Neural progenitor cell (in vitro differentiated cells): ENCODE measurements at places on chromosomes 12 and 14. TPM values are rescaled to one million over a fixed set of nuclear protein-coding genes. Genes with fewer than 3 reads are reported as not detected.

GRCh38 chr12:90100579-90100978 is 391.9 kb upstream of the ATP2B1 start:
- DNase-seq: no peak

GRCh38 chr12:25328072-25328712 is 77.5 kb upstream of the KRAS start:
- no peak for DNase-seq

GRCh38 chr14:69994002-69994401 is 114.8 kb downstream of the SMOC1 start:
- DNase-seq: no peak

DNA sequence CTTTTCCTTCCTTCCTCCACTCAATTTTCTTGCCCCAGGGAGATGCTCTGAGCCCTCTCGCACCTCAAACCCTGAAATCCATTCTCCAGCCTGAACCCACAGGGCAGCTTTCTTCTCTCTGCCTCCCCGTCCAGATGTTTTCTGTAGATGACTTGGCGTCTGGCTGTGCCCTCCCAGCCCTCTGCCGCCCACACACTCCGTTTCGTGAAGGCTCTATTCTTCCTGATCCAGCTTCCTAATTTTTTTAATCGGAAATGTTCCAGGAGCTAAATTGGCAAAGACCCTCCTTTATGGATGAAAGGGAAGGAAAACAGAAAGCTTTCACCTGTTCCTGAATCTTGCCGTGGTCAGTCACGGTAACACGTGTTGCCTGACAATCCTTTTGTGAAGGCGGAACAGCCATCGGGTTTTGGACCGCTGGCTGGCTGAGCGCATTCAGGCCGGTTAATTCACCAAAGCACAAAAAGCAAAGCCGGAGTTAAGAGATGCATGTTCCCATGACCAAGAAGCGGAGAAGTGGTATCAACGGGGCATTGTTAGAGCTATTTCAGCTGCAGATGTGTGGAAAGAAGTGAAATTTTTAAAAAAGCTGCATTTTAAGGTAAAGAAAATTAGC is 70.2 kb upstream of the FBRSL1 start:
- DNase-seq: peak; percentile 65

DNA sequence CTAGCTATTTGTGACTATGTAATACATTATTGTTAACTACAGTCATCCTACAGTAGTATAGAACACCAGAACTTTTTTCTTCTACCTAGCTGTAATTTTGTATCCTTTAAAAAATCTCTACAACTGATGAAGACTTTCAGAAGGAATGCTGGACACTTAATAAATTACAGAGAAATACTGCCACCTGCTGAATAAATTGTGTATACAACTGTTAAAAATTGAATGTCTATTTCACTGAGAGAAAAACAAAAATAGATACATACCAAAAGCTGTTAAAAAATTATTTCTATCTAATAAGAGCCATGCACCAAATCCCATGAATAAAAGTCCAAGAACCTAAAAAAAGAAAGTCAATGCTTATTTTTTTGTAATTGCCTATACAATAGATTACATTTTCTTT is 6.6 kb downstream of the TSPAN19 start:
- DNase-seq: peak; percentile 61

GRCh38 chr12:52812749-52813148 is 1.2 kb downstream of the KRT4 start:
- DNase-seq: no peak

DNA sequence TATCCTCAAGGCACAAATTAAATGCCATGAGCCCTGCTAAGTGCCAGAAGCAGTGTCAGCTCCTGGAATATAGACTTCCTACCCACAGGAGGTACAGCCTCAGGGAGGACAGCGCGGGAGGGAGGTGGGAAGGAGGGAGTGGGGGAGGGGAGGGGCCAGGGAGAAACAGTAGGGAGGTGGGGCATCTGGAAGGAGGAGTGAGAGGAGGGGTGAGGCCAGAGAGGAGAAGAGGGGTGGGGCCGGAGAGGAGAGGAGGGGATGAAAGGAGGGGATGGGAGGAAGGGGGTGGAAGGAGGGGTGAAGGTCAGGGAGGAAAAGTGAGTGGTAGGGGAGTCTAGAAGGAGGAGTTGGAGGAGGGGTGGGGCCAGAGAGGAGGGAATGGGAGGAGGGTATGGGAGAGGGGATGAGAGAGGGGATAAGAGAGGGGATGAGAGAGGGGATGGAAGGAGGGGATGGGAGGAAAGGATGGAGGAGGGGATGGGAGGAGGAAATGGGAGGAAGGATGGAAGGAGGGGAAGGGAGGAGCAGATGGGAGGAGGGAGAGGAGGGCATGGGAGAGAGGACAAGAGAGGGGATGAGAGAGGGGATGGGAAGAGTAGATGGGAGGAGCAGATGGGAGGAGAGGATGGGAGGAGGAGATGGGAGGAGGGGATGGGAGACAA is 9.2 kb upstream of the CCDC197 start:
- no peak for DNase-seq

- no peak for DNase-seq
Measured at GRCh38 chr12:111687952-111688351, 2.1 kb downstream of the ACAD10 start.

DNA sequence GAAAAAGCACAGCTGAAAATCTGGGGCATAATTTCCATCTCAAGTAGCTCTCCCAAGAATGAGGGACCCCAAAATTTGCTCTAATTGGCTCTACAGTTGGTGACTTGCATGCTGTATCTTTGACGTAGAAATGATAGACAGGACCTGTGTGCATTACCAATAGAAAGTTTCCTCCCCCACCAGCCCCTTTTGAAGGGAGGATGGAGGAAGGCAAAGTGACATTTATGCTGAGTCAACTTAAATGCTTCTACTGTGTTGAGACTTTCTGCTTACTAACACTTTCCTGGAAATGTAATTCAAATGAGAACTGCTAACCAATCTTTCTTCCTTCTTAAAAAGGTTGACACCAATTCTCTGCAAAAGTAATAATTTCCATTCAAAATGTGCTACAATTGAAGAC is 31.9 kb downstream of the TSPAN8 start:
- DNase-seq: no peak

- no peak for DNase-seq
Measured at GRCh38 chr12:71108355-71108754, 49.4 kb downstream of the TSPAN8 start.

DNA sequence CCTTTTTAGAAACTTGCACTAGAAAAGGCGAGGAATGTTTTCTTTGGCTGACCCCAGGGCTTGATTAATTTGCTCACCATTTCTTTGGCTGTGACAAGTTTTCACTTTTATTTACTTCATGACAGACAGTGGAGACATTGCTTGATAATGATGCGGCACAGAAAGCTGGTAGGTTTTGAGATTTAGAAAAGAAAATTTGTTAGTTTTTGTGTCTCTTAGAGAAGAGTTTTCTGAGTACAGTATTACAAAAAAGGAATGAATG is 18.4 kb downstream of the SRGAP1 start:
- no peak for DNase-seq

GRCh38 chr14:94816113-94816512 is 46.2 kb upstream of the GSC start:
- peak; percentile 22 for DNase-seq

- no peak for DNase-seq
Measured at GRCh38 chr14:67999290-67999689, 179.7 kb downstream of the RAD51B start.

GRCh38 chr12:117188961-117189724 is 1.1 kb downstream of the FBXO21 start:
- peak; percentile 48 for DNase-seq

GRCh38 chr12:67457136-67457535 is 188.0 kb downstream of the CAND1 start:
- DNase-seq: no peak

DNA sequence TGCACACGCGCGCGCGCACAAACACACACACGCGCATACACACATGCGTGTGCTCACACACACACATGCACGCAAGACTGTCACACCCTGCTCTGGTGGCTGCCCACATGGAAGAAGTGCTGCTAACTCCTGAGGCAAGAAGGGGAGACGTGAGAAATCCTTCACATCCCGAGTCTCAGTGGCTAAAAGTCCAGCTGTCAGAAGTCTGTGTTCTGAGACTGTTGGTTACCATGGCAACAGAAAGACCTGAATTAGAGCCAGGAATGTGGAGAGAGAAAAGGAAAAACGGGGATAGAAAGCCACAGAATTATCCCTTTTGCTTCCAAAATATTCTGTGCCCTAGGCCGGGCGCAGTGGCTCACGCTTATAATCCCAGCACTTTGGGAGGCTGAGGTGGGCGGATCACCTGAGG is 71.2 kb downstream of the PPFIBP1 start:
- peak; percentile 82 for DNase-seq

DNA sequence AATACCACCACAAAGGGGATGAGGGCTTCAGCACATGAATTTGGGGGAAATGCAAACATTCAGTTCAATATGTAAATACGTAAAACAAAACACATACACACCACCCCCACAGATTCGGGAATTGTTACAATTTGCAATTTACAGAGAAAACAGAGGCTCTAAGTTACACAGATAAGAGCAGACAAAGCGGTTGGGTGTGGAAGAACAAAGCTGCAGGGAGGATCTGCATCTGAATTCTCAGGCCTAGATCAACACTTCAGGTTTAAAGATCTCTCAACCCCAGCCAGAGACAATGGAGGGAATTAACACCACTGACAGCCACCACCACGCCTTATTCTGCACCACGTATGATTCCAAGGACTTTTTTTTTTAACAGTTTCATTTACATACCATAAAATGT is 375.5 kb downstream of the BCL11B start:
- DNase-seq: no peak

GRCh38 chr12:104164634-104165033 is 26.6 kb upstream of the NFYB start:
- peak; percentile 40 for DNase-seq

DNA sequence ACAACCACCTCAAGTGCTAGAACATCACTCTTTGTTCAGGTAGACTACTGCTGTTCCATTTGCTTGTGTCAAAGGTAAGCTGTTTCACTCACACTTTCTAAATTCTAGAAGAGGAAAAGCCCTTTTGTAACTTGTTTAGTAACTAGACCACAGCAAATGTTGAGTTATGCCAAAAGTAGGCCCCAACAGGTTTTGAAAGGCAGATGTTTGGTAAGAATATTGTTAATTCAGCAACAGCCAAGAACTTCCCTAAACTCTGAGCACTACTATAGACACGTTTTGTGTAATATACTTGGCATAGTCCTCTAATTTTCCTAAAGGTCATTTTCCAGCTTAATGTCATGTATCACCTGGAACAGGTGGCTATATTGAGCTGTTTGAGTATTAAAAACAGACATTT is 79.0 kb downstream of the DCAF5 start:
- no peak for DNase-seq

DNA sequence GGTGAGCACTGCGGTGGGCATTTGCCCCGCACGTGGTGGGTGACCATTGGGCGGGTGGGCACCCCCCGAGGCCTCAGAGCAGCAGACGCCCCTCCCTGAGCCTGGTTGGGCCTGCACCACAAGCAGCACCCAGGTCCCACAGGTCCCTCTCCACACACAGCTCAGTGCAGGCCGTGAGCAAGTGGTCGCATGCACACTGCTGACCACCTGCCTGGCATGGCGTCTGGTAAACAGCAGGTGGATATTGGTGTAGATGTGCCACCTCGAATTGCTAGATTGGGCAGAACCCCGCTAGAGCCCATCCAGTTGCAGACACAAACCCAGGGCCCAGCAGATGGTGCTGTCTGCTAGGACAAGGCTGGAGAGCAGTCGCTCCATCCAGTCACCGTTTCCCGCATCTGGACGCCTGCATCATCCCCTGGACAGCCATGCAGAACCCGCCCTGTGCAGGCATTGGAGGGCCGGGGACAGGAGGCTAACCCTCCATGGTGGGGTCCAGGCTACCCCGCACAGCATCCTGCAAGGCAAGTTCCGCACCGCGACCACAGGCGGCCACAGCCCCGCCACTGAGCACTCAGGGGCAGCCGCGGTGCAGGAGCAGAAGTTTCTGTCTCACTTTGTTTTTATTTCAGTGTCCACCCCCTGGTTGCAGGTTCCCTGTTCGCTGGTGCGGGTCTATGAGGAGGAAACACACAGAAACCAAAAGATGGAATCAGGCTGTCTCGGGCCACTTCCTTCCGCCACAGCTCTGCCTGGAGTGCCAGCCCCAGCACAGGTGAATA is 45.6 kb upstream of the RIMBP2 start:
- peak; percentile 81 for DNase-seq

CBLN3 gene
- total RNA-seq: 0.25 TPM in 1 of 2 replicates, not detected in the other

TSHR gene
- not detected in 2 replicates for total RNA-seq

OLR1 gene
- not detected in 2 replicates for total RNA-seq

SIX1 gene
- 0.28 TPM in 1 of 2 replicates, not detected in the other for total RNA-seq

PCNX4 gene
- total RNA-seq: 91.0 and 172 TPM in 2 replicates
